ENCODE measurements at places on chromosomes 7 and 10.

- no peak for DNase-seq
Observed at GRCh38 chr10:11787374-11787773, 35.8 kb upstream of the PROSER2 start.

- DNase-seq, result no peak
Observed at GRCh38 chr7:19522486-19522885, 186.4 kb downstream of the POLR1F start.

DNA sequence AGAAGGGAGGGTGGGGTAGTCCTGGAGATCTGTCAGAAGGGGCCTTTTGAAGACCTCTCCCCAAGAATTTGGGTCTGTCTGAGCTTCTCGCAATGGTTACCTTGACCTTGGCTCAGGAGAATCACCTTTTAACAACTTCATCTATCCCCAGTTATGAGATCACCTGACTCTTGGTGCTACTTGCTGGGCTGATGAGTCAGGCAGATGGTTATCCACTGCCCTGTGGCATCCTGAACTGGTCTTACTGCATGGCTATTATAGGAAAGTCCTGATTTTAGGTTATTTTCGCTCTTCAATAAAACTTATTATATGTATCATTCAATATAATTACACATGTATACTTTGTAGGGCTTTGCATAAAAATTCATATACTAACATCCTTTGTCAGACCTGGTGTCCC lies 274.7 kb downstream of the GFRA1 start:
- no peak for DNase-seq

GRCh38 chr10:84225427-84226173 lies at the start of gene LRIT2:
Gene LRIT2 (minus strand): TSS chr10:84225544. CDS start chr10:84225520, 24 bp downstream.
- DNase-seq, result peak; percentile 20

- DNase-seq, result no peak
Observed at GRCh38 chr10:120400601-120401000, 56.4 kb upstream of the PLPP4 start.

- no peak for DNase-seq
Observed at GRCh38 chr7:17952387-17952786, 12.1 kb upstream of the SNX13 start.

DNA sequence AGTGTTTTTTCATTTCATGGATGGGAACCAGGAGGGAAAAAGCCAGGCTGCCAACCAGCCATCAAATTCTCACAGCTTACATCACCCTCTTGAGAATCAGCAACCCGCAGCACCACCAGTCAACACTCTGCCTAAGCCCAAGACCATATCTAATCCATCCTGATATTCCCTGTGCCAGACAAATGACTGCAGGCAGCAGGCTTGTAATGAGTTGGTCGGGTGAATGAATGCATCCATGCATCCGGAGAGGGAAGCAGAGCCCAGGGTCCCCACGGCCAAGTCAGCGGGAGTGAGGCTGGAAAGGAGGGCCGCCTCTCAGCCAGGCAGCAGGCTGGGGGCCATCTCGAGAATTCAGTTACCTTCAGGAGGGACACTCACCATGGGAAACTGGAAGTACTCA lies 46.9 kb downstream of the SLIT1 start:
- no peak for DNase-seq

GRCh38 chr10:79418886-79419595 lies 26.4 kb downstream of the ZCCHC24 start:
- DNase-seq, result no peak

DNA sequence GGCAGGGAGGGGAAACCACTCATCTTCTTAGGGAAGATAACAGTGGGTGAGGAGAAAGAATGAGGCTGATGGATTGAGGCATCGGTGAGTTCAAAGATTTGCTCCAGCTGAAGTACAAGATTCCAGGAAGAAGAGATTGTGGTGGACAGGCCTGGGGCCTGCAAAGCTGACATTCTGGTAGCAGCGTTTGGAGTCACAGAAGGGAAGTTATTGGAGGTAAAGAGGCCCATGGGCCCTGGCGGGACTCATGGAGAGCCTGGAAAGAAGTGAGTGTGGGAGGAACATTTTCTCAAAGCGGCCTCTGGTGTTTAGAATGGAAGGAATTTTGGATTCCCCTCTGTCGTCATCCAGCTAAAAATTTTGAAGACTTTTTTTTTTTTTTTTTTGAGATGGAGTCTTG lies 160.0 kb upstream of the KLF6 start:
- no peak for DNase-seq

GRCh38 chr10:117409549-117410305 lies 34.5 kb upstream of the PDZD8 start:
- no peak for DNase-seq

DNA sequence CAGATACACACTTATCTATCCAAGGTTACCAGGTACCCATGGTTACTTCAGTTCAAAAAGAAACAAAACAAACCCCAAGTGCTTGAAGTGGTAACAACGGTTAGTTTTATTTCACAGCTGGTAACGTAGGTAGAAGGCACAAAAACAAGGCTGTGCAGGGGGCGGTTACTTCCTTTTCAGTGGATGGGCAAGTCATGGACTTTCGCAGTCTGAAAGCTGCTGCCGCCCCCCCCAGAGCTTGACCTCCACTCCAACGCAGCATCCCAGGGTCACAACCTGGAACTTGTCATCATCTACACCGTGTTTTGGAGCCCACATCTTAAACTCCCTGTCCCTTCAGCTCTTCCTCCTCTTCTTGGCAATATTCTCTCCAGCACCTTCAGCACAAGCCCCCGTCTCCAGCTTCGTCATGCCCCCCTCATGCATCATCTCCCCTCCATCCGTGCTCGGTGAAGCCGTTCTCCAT lies 181.2 kb upstream of the ITGB1 start:
- DNase-seq, result no peak

GRCh38 chr10:44831581-44831980 lies 79.6 kb upstream of the TMEM72 start:
- no peak for DNase-seq

- no peak for DNase-seq
Observed at GRCh38 chr7:154985230-154985629, 17.7 kb downstream of the PAXIP1 start.

DNA sequence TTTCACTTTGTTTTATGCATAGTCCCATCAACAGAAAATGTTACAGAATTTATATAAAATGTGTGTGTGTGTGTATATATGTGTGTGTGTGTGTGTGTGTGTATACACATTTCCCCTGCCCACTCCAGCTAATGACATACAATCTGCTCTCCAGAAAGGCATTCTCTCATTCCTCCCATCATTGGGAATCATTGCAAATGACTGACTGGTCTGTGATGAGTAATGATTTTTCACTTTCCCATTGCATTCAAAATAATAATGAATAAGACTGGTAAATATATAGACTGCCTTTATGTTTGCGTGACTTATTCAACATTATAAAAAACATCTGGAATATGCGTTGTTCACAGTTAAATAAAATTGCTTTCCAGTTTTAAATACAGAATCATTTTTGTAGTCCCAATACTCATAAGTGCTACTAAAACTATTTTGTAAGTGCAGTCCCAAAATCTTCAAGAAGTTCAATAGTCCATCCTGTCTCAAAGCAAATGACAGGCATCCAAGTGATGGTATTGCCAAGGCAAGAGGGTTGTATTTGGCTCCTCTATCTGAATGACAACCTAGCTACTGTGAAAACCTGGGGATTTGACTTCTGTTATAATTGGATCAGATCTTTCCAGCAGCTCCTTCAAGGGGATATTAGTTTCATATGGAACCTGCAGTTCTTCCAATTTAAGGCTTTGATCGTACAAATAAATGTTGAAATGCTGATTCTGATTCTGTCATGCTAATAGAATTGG lies 150.9 kb downstream of the POLR1F start:
- no peak for DNase-seq

GRCh38 chr10:70903262-70903921 lies 15.0 kb upstream of the PCBD1 start:
- peak; percentile 43 for DNase-seq

- no peak for DNase-seq
Observed at GRCh38 chr10:70956029-70956759, 67.8 kb upstream of the PCBD1 start.

DNA sequence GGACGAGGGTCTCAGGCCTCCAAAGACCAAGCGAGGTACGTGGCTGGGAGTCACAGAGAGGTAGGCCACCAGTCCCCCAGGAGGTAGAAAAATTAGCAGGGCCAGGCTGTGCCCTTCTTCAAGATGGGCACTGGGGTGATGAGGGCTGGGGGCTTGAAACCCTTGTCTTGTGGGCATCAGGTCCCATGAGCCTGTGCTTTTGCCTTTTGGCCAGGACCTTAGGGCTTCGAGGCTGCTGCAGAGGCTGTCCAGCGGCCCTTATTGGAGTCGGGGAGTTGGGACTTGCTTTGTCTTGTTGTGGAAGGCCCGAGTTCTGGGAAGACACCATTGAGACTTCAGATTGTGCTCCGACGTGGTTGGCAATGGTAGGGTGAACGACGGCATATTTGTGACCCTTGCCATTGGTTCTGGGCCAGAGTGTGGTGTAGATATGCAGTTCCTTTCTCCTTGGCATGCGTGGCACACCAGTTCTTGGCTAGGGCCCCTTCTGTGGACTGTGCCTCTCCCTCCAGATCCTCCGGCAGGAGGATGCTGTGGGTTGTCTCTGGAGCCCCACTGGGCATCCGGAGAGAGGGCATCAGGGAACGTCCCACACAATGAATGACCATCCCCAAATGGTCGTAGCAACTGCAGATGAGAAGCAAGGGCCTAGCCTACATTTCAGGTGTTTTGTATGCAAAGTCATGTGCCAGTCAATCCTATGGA lies 931 bp downstream of the SH2D4B start:
- DNase-seq, result no peak

GRCh38 chr7:142851269-142851668 lies 3.6 kb upstream of the EPHB6 start:
- no peak for DNase-seq

GRCh38 chr10:75468612-75469005 lies 37.2 kb downstream of the LRMDA start:
- DNase-seq, result no peak

- peak; percentile 78 for DNase-seq
Observed at GRCh38 chr7:31043051-31043471, 9.0 kb upstream of the ADCYAP1R1 start.

- DNase-seq, result no peak
Observed at GRCh38 chr7:46452561-46453135, 531.6 kb upstream of the IGFBP3 start.

Data from spinal cord (tissue), 10 donors.